ENCODE measurements at places on chromosomes 6 and 20.

GRCh38 chr20:856361-856775 is 22.9 kb downstream of the FAM110A start:
- no peak for DNase-seq

DNA sequence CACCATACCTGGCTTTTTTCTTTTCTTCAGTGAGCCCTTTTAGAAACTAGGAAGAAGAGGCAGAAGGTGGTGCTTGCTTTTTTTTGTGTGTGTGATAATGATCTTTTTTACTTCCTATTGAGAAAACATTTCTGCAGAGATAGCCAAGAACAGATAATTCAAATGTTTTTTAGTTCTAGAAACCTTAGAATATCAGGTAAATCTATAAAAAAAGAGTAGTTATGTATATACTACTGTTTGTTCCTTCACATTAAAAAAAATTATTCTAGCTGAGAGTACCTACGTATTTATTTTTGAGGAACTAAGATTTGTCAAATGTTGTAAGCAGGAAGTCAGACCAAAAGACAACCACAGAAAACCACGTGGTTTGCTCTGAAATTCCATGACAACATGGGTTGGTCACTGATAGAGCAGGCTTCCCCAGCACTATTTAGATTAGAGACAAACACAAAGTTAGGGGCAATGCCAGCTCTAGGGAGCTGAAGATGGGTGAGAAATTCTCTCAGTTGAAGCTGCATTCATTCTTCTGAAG is 12.8 kb downstream of the STK4 start:
- DNase-seq = no peak

DNA sequence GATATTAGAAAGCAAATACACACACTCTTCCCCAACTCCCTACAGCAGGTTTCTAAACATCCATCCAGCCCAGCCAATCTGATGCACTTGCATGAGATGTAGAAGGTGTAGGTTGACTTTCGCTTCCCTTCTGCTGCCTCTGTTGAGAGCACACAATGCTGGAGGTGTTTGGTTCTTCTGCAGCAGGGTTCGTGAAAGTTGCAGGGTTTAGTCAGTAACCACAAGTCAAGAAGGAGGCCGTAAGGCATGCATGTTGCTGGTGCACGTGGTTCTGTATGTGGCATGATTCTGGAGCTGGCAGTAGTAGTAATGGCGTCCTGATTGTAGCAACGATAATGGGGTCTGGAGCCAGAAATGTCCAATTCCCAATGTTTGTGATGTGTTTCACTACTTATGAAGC is 53.0 kb downstream of the DEK start:
- DNase-seq = peak; percentile 40

- no peak for DNase-seq
These were observed 140.8 kb upstream of the RIMS1 start for GRCh38 chr6:71745525-71745924.

- no peak for DNase-seq
These were observed 24.0 kb upstream of the PPP1R3G start for GRCh38 chr6:5061152-5061551.

GRCh38 chr6:1635305-1636010 is 25.7 kb downstream of the FOXC1 start:
- no peak for DNase-seq

- DNase-seq = no peak
These were observed 16.8 kb downstream of the CEP250 start for GRCh38 chr20:35472209-35472608.

DNA sequence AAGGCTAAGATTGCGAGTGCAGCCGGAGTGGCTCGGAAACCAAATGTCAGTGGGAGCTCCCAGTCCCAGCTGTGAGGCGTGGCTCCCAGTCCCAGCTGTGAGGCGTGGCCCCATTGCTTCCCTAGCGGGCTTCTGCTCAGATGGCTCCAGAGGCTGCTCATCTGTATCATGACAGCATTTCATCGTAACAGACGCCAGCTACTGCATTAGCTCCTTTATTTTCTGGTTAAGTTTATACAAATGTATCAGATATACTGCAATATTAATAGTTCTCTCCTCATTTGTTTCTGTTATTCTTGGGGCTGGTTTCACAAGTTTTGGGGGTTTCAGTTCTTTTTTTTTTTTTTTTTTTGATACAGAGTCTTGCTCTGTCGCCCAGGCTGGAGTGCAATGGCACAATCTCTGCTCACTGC is 34.7 kb upstream of the TBXT start:
- peak; percentile 27 for DNase-seq

DNA sequence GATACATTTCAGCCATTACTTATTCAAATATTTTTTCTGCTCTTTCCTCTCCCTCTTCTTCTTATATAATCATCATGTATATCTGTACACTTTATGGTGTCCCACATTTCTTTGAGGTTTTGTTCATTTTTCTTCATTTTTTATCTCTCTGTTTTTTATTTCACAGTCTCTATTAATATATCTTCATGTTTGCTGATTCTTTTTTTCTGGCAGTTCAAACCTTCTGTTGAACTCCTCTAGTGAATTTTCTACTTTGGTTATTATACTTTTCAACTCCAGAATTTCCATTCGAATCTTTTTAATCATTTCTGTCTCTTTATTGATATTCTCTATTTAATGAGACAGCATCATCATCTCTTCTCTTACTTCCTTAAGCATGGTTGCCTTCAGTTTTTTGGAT is 38.9 kb upstream of the FOXC1 start:
- DNase-seq = no peak
